Calu3 (cell line): ENCODE measurements at places on chromosomes 6 and 20. TPM values are rescaled to one million over a fixed set of nuclear protein-coding genes. Genes with fewer than 3 reads are reported as not detected.

The MYMX gene
- total RNA-seq: not detected in 2 replicates

The TOX2 gene
- not detected in 2 replicates for total RNA-seq

The PARD6B gene
- total RNA-seq: 114 and 127 TPM in 2 replicates

The AURKA gene
- total RNA-seq: 73.8 and 75.5 TPM in 2 replicates

The NOX3 gene
- total RNA-seq: not detected in 2 replicates

The HLA-DQA1 gene
- 6.9 and 12.9 TPM in 2 replicates for total RNA-seq

The PM20D2 gene
- 26.6 and 33.2 TPM in 2 replicates for total RNA-seq

- no peak overlapping the region for H3K4me3 ChIP-seq
- no peak overlapping the region for H3K27ac ChIP-seq
- no peaks in the 10 kb centered on the region for H3K36me3 ChIP-seq
- H3K4me1 ChIP-seq: peaks cover 9% of the 10 kb centered on the region
- H3K27me3 ChIP-seq: peaks cover 97% of the 10 kb centered on the region
- no peak for DNase-seq
Measured at GRCh38 chr6:33176906-33177305, 15.4 kb downstream of the COL11A2 start.

- H3K36me3 ChIP-seq: no peaks in the 10 kb centered on the region
- no peak overlapping the region for H3K4me3 ChIP-seq
Measured at GRCh38 chr20:48008850-48009515, 223.7 kb upstream of the SULF2 start.

- peaks cover 56% of the 10 kb centered on the region for H3K4me1 ChIP-seq
- H3K27ac ChIP-seq: peak overlapping the region; percentile 95
- DNase-seq: peak; percentile 85
- H3K36me3 ChIP-seq: peaks cover 43% of the 10 kb centered on the region
- H3K27me3 ChIP-seq: no peaks in the 10 kb centered on the region
- H3K4me3 ChIP-seq: peak overlapping the region; percentile 57
Measured at GRCh38 chr6:151044465-151045441, 179.3 kb downstream of the MTHFD1L start.

DNA sequence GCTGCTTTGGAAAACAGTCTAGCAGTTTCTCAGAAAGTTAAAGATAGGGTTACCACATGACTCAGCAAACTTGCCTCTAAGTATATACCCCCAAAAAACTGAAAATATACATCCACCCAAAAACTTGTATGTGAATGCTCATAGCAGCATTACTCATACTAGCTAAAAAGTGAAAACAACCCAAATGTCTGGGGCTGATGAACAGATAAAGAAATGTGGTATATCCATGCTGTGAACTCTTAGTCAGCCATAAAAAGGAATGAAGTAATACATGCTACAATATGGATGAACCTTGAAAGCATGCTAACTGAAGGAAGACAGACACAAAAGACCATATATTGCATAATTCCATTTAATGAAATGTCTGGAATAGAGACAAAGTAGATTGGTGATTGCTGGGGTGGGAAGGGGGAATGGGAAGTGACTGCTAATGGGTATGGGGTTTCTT lies 79.9 kb upstream of the GLP1R start:
- H3K4me3 ChIP-seq: no peak overlapping the region
- H3K36me3 ChIP-seq: no peaks in the 10 kb centered on the region
- H3K27me3 ChIP-seq: peaks cover 63% of the 10 kb centered on the region
- no peak for DNase-seq

DNA sequence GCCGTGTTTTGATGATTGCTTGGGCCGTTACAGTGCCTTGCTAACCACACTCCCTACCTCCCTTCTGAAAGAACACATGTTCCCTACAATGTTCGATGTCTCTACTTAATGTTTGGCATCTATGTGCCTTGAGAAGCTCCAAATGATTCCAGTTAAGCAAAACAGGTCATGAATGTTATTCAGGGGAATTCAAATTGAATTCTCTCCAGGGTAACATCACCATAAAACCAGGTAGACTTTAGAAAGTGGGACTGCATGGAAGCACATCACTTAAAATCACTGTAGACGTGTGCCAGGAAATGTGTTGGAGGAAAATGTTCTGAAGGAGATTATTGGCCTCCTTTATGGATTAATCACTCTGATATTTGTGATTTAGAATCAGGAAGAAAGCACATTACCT lies 128.1 kb downstream of the ADAT2 start:
- no peaks in the 10 kb centered on the region for H3K27me3 ChIP-seq
- no peak overlapping the region for H3K27ac ChIP-seq
- DNase-seq: no peak
- no peaks in the 10 kb centered on the region for H3K36me3 ChIP-seq

DNA sequence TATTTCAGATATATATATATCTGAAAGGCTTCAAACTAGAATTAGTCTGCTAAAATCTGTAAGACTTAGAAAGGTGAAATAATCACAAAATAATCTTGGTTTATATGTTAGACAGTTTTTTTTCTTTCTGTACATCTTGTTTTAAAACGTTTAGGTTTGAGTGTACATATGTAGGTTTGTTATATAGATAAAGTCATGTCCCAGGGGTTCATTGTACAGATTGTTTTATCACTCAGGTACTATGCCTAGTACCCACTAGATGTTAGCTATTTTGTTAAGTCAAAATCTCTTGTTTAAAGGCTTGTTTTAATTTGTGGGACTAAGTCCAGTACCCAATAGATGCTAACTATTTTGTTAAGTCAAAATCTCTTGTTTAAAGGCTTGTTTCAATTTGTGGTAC lies 1339.0 kb upstream of the CITED2 start:
- H3K4me1 ChIP-seq: no peaks in the 10 kb centered on the region
- no peaks in the 10 kb centered on the region for H3K27me3 ChIP-seq
- H3K27ac ChIP-seq: no peak overlapping the region
- no peak for DNase-seq
- H3K4me3 ChIP-seq: no peak overlapping the region

DNA sequence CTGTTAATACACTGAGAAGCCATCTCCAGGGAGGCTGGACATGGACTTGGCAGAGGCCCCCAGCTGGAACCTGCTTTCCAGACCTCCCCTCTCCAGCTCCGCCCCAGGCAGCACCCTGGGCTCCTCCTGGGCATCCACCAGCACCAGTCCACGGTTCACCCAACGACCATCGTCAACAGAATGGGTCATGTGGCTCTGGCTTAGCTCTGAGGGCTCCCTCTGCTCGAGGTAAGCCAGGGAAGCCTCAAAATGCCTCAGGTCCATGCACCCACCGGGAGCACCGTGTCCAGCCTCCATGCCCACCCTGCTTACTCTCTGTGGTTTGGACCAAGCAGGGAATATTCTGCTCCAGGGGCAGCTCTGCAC lies 40.5 kb downstream of the WDR27 start:
- DNase-seq: no peak
- H3K4me3 ChIP-seq: no peak overlapping the region
- H3K27ac ChIP-seq: no peak overlapping the region

- peaks cover 4% of the 10 kb centered on the region for H3K36me3 ChIP-seq
- no peak overlapping the region for H3K27ac ChIP-seq
- H3K4me3 ChIP-seq: no peak overlapping the region
- no peak for DNase-seq
Measured at GRCh38 chr20:4795394-4795793, 73.7 kb downstream of the PRND start.

DNA sequence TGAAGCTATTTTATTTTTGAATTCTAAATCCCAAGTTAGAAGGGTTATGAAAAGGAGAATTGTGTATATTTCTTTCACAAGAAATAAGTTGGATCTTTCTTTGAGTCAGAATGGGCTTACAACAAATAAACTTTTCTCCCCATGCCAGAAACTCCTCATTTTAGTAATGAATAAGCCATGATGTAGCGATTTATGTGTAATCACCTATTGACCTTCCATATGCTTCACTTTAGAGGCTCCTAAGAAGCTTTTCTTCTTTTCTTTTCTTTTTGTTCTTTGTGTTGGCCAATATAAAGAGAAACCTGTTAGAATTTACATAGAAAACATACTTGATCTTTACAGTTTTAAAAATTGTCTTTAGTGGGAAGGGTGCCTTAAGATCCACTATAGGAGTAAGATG lies 370.2 kb downstream of the UTRN start:
- H3K36me3 ChIP-seq: no peaks in the 10 kb centered on the region
- H3K27ac ChIP-seq: no peak overlapping the region

- no peaks in the 10 kb centered on the region for H3K36me3 ChIP-seq
- peaks cover 9% of the 10 kb centered on the region for H3K4me1 ChIP-seq
- no peaks in the 10 kb centered on the region for H3K27me3 ChIP-seq
- no peak for DNase-seq
- no peak overlapping the region for H3K27ac ChIP-seq
Measured at GRCh38 chr6:141963543-141964295, 169.0 kb upstream of the GJE1 start.

- H3K4me1 ChIP-seq: peaks cover 69% of the 10 kb centered on the region
- DNase-seq: no peak
- no peaks in the 10 kb centered on the region for H3K27me3 ChIP-seq
- peak overlapping the region; percentile 63 for H3K27ac ChIP-seq
- peak overlapping the region; percentile 6 for H3K4me3 ChIP-seq
Measured at GRCh38 chr20:49701241-49701790, 12.4 kb downstream of the B4GALT5 start.

DNA sequence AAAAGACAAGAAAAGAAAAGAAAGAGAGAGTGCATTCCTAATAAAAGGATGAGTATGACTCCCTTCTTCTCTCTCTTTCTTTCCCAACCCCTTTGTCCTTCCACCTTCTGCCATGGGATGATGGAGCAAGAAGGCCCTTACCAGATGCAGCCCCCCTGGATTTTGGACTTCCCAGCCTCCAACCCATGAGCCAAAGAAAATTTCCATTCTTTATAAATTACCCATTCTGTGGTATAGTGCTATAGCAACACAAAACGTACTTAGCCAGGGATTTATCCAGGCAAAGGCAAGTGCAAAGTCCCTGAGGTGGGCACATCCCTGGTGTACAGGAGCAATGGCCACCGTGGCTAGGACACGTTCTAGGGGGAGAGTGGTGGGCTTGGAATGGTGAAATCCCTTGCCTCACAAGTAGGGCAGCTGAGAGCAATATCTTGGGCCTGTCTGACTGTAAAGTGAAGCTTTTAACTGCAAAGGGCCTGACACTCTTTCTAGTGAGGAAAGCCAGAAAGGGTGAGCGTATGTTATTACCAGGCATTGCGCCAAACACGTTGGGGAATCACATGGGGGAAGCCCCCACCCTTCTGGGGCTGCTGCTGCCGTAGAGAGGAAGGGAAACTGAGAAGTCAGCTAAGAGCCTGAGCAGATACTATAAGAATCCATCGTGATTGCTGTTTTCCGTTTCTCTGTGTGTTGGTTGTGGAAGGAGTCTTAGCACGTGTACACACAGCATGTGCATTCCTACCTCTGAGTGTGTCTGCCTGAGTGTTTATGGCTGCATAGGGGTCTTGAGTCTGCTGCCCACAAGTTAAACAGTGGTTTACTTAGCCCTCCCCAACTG lies 50.7 kb upstream of the SIRPA start:
- peaks cover 33% of the 10 kb centered on the region for H3K27me3 ChIP-seq
- no peaks in the 10 kb centered on the region for H3K36me3 ChIP-seq
- H3K27ac ChIP-seq: no peak overlapping the region
- no peak overlapping the region for H3K4me3 ChIP-seq

- H3K27ac ChIP-seq: no peak overlapping the region
- no peak for DNase-seq
- no peaks in the 10 kb centered on the region for H3K36me3 ChIP-seq
- H3K4me3 ChIP-seq: no peak overlapping the region
- H3K4me1 ChIP-seq: no peaks in the 10 kb centered on the region
Measured at GRCh38 chr6:14246876-14247275, 129.3 kb downstream of the CD83 start.

DNA sequence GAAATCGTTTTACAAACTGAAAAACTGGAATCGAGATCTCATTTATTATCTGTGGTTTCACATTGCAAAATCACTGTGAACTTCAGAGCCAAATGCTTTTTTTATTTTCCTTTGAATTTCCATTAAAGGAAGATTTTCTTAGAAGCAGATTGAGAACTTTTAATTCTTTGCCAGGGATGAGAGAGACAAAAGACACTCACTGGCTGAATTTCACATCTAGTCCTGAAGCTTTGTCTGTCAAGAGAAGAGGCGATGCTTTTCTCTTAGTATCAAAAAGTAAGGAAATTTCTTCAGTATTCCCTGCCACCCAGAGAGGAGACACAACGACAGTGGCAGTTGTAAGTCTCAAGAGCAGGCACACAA lies 141.8 kb downstream of the TMEM200A start:
- H3K27me3 ChIP-seq: no peaks in the 10 kb centered on the region
- no peaks in the 10 kb centered on the region for H3K4me1 ChIP-seq
- DNase-seq: no peak
- no peak overlapping the region for H3K27ac ChIP-seq

GRCh38 chr6:122151066-122151465 lies 248.4 kb upstream of the HSF2 start:
- no peaks in the 10 kb centered on the region for H3K4me1 ChIP-seq
- no peak for DNase-seq
- no peak overlapping the region for H3K27ac ChIP-seq

DNA sequence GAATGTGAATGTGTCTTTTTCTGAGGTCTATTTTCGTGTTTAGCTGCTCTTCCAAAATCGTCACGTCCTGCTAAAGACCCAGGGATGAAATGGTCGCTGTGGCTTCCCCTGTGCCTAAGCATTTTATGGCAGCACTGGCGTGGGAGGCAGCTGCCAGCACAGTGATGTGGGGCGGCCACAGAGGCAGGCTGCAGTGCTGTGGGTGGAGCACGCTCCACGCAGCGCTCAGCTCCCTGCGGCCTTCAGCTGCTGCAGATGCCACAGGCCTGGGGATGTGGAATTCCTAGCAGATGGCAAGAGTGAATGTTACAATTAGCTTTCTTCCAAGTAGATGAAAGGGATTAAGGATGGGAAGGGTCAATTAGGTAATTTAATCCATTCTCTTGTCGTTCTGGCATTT lies 242.6 kb downstream of the SMOC2 start:
- H3K4me3 ChIP-seq: no peak overlapping the region
- DNase-seq: no peak
- peaks cover 31% of the 10 kb centered on the region for H3K4me1 ChIP-seq
- no peaks in the 10 kb centered on the region for H3K27me3 ChIP-seq
- H3K36me3 ChIP-seq: peaks cover 12% of the 10 kb centered on the region
- no peak overlapping the region for H3K27ac ChIP-seq

GRCh38 chr6:36616893-36617521 lies 22.8 kb downstream of the SRSF3 start:
- H3K27me3 ChIP-seq: no peaks in the 10 kb centered on the region
- peak; percentile 84 for DNase-seq
- H3K36me3 ChIP-seq: peaks cover 37% of the 10 kb centered on the region

GRCh38 chr6:125259354-125259736 lies 42.4 kb downstream of the HDDC2 start:
- no peaks in the 10 kb centered on the region for H3K27me3 ChIP-seq
- no peak overlapping the region for H3K27ac ChIP-seq
- no peaks in the 10 kb centered on the region for H3K4me1 ChIP-seq
- no peaks in the 10 kb centered on the region for H3K36me3 ChIP-seq
- no peak for DNase-seq
- no peak overlapping the region for H3K4me3 ChIP-seq

DNA sequence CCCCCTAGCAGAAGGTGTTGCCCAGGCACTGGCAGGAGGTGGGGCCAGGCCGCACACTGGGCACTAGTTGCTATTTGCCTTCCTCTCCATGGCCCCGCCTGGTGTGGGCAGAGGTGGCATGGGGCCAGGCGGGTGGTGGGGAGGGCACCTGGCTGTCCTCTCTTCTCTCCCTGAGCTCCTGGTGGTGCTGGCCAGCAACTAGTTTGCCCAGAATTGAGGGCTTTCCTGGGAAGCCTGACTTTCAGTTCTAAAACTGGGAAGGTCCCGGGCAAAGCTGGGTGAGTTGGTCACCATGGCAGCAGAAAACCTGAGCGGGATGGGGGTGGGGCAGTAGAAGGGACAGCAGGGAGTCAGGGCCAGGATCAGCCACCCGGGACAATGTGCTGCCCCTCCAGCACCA lies 48.2 kb downstream of the RBM38 start:
- peaks cover 17% of the 10 kb centered on the region for H3K36me3 ChIP-seq
- peak; percentile 94 for DNase-seq
- peaks cover 19% of the 10 kb centered on the region for H3K27me3 ChIP-seq
- no peak overlapping the region for H3K4me3 ChIP-seq
- H3K27ac ChIP-seq: peak overlapping the region; percentile 49
- H3K4me1 ChIP-seq: peaks cover 32% of the 10 kb centered on the region
